Esophagus mucosa (tissue), 1 donor: ENCODE measurements at places on chromosomes 12 and 14. TPM values are rescaled to one million over a fixed set of nuclear protein-coding genes. Genes with fewer than 3 reads are reported as not detected.

Gene LHX5
- not detected for total RNA-seq

Gene TAS2R9
- not detected for total RNA-seq

Gene SIX1
- total RNA-seq, result 0.12 TPM

Gene SRRM4
- total RNA-seq, result not detected

Gene RNF212B
- not detected for total RNA-seq

- ATAC-seq, result no peak
Measured at GRCh38 chr14:52951681-52952554, 1.1 kb upstream of the FERMT2 start.

DNA sequence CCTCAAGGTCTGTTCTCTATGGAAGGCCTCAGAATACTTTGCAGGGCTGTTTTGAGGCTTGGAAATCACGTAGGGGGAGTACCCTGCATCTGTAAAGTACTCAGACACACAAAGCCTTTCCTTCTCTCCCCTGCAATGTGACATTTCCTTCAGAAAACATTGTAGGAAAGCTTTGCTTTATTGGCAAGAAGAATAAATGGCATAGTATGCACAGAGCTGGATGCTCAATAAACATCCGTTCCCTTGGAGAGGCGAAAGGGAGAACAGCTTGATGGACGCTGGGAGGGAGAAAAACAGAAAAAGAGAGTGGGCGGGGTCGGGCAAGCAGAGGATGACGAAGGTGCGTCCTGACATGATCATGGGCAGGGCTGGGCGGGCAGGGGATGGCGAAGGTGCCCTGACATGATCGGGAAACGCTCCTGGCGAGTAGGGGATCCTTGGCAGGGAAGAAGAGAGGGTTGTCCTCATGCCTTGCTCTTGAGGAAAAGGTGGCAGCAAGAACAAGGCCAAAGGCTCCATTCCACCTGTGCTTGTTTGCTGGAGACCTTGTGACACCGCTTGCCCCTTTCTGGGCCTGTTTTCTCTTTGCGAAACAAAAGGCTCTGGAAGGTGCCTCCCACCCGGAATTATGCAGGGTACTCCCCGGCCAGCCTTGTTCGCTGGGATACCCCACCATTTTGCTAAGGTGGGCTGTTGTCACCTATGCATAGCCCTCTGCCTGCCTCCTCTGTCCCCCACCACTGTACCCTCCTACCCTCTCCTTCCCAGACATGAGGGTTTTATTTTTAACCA, 21.1 kb downstream of the IRF2BPL start:
- ATAC-seq, result peak; percentile 67

GRCh38 chr14:100275214-100275613, 31.0 kb downstream of the SLC25A29 start:
- no peak for ATAC-seq

- no peak for ATAC-seq
Measured at GRCh38 chr12:81819991-81820633, 61.0 kb upstream of the PPFIA2 start.

DNA sequence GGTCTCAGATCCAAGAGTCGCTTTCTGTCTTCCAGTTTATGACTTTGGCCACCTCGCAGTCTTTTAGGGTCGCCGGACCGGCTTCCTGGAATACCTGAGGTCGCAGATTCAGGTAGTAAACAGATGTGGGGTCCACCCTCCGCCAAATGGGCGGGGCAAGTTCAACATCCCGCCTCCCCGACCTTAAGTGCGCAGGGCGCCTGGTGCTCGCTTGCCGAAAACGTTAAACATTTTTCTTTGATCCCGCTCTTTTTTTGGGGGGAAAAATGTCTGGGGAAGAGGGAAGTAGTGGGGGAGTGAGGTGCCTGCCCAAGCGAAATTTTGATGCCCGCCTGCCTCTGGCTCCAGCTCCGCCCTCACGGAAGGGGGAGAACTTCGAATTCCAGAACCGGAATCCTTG, 73.9 kb upstream of the TBX5 start:
- ATAC-seq, result no peak

DNA sequence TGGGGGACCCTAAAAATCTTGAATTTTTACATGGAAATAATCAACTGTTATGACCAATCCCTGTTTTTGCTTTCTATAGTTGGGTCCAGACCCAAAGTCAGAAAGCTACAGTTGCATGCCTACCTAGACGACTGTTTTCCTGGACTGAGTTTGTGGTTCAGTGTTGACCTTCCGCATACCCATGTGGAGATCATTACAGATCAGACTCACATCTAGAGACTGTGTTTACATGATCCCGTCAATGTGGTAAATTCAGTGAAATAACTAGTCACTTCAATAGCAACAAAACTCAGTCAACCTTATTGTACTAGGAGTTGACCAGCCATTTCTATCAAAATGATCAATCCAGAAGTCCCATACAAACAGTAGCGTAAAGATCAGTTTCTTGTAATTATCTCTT, 257.6 kb downstream of the EGLN3 start:
- no peak for ATAC-seq

GRCh38 chr14:73783107-73783727, 68.4 kb upstream of the PTGR2 start:
- no peak for ATAC-seq

DNA sequence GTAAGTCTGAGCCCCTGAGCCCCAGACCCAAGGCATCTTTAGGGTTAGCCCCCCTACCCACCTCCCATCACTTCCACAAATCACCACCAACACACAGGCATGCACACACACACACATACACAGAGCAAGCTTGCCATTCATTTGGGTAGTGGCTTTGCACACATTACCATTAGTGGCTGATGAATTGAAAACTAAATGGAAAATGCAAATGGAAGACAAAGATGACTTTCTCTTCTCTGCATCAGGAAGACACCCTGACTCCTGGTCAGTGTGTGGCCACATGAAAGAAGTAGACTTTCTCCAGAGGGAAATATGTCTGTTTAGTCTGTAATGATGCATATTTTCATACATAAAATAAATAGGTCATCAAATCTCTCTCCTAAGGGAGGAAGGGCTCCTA, 55.2 kb downstream of the CCDC60 start:
- no peak for ATAC-seq

- no peak for ATAC-seq
Measured at GRCh38 chr12:14396071-14396470, 30.6 kb downstream of the ATF7IP start.

- ATAC-seq, result no peak
Measured at GRCh38 chr12:122061253-122061652, 17.3 kb upstream of the MLXIP start.

- no peak for ATAC-seq
Measured at GRCh38 chr14:21965042-21965441, 291.4 kb upstream of the OR4E1 start.

DNA sequence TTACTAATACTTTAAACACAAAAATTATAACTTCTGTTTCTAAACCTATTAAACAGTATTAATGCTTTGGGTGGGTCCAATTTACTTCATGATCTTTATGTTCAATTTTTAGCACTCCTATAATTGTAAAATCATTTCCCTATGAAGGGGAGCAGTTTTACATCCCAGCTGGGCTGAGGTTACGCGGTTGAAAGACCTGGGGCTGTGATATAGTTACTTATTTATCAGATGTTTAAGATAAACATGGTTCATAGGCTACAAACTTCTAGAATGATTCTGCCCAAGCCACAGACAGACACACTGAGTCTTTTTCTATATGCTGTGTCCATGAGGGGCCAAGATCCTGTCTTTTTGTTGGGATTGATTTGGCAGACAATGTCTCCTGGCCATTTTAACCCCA, 44.4 kb downstream of the DYRK2 start:
- ATAC-seq, result no peak

GRCh38 chr12:123139926-123140675, 10.8 kb downstream of the PITPNM2 start:
- ATAC-seq, result peak; percentile 29

GRCh38 chr14:33631441-33631840, 319.4 kb downstream of the EGLN3 start:
- ATAC-seq, result no peak

- no peak for ATAC-seq
Measured at GRCh38 chr14:72605096-72605920, 288.6 kb downstream of the DPF3 start.

- no peak for ATAC-seq
Measured at GRCh38 chr12:131701705-131702572, 9.0 kb upstream of the SFSWAP start.

- ATAC-seq, result peak; percentile 73
Measured at GRCh38 chr12:107057071-107057834, 36.1 kb downstream of the CRY1 start.
